CD4-positive, alpha-beta T cell treated with Interleukin-17A for 4 hours (primary cell): ENCODE measurements at places on chromosomes 7 and 10.

- no peak for DNase-seq
These were observed 186.1 kb downstream of the BMPER start for GRCh38 chr7:34091321-34091917.

DNA sequence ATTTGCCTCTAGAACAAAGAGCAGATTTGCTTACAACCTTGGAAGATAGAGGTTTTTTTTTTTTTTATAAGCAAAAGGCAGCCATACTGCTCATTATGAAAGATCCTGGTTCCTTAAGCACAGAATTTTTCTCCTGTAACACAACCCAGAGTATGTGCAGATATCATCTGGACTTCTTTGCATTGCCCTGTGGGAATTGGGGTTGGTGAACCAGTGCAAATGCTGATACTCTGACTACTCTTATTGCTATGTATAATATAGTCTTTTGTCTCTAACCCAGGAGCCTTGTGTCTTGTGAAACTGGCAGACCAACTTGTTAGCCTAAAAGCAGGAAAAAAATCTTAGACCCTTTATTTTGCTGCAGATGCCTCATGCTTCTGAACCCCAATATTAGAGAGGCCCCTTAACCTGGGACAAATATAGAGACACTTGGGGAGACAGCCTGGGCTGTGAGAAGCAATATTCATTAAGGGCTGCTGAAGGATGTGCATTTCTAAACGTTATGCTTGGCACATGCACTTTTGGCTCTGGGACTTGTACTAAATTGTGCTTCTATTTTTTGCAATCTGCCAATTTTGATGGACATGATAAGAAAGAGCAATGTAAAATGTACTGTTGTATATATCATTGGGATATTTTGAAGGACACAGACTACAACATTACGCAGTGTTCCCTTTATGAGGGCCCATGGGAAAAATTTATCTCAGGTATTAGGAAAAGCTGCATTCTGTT lies 78.9 kb downstream of the ANLN start:
- no peak for DNase-seq

DNA sequence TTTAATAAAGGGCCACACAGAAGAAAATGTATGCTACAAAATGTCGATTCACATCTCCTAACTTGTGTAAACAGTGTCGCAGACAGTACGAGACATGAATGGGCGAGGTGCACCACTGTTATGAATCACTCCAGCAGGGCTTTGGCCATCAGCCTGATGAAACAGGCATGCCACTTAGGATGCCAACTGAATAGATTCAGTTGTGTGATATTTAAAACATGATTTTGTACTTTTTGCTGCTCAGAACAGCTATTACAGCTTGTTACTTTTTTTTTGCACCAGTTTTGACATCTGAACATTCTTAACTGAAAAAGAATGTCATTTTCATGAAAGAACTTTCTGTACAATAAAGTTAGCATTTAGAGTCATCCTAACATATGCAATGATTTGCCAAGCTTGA lies 138.1 kb downstream of the VTI1A start:
- DNase-seq: no peak

DNA sequence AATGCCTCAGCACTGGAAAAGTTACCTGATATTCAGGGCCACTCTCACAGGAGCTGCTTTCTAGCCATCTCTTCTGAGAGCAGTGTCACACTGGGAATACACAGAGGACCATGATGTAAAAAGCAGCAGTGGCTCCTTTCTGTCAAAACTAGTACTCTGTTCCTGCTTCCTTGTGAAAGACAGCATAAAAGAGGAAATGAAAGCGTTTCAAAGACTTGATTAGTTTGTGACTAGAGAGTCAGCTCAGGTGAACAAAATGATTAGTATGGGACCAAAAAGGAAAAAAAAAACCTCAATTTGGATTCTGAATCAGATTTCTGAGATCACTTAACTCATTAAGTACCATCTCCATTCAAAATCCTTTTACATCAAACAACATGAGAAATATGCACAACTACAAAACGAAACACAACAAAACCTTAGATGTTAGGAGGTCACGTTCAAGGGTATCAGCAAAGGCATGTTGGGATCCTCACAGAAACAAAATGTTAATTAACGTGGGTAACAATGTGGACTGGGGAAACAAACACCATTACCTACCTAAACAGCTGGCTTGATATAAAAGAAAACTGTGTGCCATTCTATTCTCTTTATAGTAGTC lies 103.7 kb downstream of the MACC1 start:
- no peak for DNase-seq

GRCh38 chr7:27171637-27172314 lies 2.3 kb downstream of the HOXA10 start:
- DNase-seq: peak; percentile 16

DNA sequence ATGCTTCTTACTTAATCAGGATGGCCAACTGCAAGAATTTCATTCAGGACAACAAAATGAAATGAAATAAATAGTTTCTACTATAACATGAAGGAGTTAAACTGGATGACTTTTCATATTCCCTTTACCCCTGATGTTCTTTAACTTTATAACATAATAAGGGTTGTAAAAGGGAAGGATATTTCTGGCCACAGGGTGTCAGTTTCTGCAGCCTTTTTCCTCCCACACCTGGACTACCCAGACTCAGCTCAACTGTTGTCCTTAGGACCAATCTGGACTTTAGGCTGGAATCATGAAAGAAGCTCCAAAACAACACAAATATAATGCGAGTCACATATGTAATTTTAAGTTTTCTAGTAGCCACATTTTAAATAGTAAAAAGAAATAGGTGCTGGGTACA lies 43.4 kb downstream of the PRPS1L1 start:
- no peak for DNase-seq

GRCh38 chr7:904847-905246 lies 28.5 kb downstream of the GET4 start:
- no peak for DNase-seq

GRCh38 chr10:22761569-22762220 lies 47.3 kb upstream of the PIP4K2A start:
- no peak for DNase-seq

DNA sequence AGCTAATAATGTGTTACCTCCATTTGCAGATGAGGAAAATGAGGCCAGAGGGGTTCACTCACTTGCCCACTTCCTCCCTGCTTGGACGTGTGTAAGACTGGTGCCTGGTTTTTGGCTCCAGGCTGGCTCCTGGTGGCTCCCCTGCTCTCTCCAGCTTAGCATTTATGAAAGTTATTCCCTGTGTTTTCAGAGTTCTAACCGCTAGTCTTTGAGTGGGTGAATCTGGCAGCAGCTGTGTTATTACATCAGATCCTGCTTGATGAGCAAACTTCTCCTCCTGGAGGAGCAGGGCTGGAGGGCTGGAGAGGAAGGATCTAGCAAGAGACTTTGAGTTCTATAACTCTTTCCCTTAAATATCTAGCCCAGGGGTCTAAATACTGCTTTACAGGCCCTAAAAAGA lies 80.9 kb upstream of the AGBL3 start:
- DNase-seq: no peak

DNA sequence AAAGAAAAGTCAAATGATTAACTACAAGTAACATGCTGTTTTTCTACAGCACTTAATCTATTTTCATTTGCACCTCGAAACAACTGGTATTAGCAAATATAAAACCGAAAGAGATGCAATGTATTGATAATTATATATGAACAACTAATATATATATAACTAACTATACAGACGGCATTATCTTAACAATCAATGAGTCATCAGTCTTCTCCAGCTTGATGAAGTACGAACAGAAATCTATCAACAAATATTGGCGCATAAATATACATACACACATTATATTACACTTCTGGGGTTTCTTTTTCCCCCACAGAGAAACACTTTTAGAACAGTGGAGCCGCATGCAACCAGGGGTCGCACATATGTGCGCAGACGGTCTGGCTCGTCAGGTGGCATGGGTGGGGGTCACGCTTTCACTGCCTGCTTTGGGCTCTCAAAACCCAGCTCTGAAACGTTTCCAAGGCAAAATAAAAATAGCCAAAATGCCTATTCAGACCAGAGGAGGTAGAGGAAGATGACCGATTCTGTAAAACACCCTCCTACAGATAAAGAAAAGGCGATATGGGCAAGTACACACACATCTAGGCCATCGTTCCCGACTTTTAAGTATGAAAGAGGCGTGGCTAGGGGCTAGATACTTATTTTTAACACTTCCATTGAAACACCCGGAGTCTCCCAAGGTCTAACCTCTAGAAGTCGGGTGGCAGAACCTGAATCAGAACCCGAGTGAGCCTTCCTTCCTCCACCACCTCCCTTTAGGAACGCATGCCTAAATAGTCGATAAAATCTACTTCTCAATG lies 1.7 kb downstream of the ARHGAP12 start:
- DNase-seq: no peak

GRCh38 chr10:71260622-71261325 lies 48.4 kb downstream of the UNC5B start:
- DNase-seq: no peak

- DNase-seq: peak; percentile 11
These were observed 39.8 kb downstream of the SLC37A3 start for GRCh38 chr7:140358412-140359051.

DNA sequence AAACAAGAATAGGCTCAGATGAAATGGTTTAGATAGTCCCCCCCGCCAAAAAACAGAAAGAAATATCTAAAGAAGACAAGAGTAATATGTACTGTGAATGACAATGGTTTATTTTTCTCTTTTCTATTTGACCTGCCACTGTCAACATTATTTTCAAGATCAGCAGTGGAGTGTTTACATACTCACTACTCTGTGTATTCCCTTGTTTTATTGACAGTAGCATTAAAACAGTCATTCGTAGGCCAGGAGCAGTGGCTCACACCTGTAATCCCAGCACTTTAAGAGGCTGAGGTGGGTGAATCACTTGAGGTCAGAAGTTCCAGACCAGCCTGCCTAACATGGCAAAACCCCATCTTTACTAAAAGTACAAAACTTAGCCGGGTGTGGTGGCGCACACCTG lies 245.3 kb upstream of the SLC26A5 start:
- DNase-seq: no peak

- DNase-seq: no peak
These were observed 13.8 kb downstream of the RET start for GRCh38 chr10:43090664-43091063.

DNA sequence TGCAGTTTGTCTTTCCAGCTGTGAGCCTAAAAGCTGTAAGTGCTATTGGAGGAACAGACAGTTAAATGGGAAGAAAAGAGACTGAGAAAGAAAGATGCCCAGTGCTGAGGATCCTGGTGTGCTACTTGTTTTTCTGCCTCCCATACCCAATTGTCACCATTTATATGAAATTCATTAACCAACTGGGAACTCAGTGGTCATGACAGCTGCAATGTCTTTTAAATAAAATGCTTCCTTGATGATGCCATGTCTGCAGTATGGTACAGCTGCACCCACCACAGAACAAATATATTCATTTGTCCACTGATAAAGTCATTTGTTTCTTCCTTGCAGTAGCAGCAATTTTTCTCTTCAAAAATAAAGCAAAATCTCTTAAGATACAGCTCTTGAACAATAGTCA lies 15.6 kb upstream of the RTKN2 start:
- DNase-seq: no peak

DNA sequence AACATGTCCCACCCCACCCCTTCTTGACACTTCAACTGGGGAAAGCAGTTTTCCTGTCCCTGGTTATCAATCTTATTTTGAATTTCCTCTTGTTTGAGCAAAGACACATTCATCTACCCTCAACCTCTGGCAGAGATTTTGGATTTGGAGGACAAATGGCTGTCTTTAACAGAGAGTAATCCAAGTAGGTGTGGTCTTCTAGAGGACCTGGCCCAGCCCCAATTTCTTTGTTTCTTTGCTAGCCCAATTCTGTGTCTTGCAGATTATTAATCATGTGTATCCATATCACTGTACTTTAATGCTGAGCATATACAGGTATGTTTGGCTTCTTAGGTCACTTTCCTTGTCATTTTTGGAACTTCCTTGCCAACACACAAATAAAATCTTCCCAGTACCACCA lies 58.8 kb upstream of the ADCY1 start:
- no peak for DNase-seq

- DNase-seq: no peak
These were observed 73.2 kb upstream of the ATP6V0A4 start for GRCh38 chr7:138871065-138871813.
